Activated CD4-positive, CD25-positive, alpha-beta regulatory T cell treated with anti-CD3 and anti-CD28 coated beads, Interleukin-2, amount 50 U/mL, for 16 hours (primary cell): ENCODE measurements at places on chromosomes 13 and 19.

DNA sequence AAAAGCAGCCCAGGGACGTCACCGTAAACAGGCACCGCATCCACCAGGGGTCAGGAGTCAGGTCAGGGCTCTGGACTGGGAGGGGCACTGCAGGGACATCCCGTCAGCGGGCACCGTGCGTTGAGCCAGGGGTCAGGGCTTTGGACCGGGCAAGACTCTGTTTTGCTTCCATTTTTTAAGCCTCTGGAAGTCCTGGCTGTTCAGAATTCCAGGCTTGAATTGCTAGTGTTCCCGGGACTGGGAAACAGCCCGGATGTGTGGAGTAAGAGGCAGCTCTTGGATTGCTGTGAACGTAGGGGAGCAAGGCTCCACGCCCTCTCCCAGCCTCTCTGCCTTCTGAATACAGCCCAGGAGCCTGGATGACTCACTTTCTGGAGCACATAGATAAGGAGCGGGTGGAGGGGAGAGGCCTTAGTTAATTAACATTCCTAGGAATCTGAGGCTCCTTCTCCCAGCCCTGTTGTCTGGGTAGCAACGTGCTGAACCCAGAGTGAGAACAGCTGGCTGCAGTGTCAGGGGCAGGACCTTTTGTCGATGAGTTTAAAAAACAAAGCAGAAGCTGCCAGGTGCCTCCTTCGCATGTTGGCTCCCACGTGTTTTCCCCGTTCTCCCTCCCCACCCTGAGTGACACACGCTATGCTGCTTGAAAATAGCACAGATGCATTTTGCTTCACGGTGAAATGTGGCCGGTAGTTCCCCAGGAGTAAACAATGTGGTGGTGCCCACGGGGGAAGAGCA lies 21.9 kb downstream of the ATP11A start:
- no peak for DNase-seq

- DNase-seq, result no peak
Observed at GRCh38 chr19:17409990-17410389, 4.6 kb upstream of the BST2 start.

- DNase-seq, result no peak
Observed at GRCh38 chr13:66212511-66212910, 1017.6 kb downstream of the PCDH9 start.

DNA sequence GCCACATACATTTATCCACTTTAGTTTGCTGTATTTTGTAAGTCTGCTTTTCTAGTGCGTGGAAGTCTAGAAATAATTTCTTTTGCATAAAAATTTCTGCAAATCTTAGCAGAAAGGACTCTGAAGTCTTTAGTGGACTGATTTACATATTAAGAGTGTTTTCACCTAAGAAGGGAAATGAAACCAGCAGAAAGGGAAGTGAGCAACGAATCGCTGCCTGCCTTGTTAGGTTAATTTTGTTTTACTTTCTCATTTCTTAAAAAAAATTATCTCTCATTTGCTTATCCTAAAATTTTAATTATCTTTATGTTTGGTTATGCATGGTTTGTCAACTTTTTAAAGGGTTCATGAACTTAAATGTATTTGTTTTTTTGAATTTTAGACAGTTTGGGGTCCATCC lies 767 bp upstream of the GPR18 start:
- DNase-seq, result no peak

DNA sequence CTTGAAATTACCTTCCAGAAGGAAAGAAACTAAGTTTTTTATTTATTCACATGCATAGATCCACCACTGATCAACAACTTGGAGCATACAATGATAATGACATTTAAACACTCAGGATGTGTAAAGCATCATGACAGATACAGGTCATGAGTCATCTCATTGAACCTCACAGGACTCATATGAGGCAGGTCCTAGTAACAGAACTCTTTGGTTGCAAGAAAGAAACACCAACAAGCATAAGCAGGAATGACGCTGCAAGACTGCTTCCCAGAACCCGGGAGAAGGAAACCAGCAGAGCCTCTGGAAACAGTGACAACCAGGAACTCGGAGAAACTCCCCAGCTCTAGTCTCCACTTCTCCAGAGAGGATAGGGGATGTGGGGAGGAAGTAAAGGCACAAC lies 60.8 kb upstream of the IPO5 start:
- no peak for DNase-seq

- no peak for DNase-seq
Observed at GRCh38 chr13:50098693-50099092, 83.4 kb downstream of the KCNRG start.

- no peak for DNase-seq
Observed at GRCh38 chr13:99941086-99941485, 30.5 kb downstream of the ZIC5 start.

DNA sequence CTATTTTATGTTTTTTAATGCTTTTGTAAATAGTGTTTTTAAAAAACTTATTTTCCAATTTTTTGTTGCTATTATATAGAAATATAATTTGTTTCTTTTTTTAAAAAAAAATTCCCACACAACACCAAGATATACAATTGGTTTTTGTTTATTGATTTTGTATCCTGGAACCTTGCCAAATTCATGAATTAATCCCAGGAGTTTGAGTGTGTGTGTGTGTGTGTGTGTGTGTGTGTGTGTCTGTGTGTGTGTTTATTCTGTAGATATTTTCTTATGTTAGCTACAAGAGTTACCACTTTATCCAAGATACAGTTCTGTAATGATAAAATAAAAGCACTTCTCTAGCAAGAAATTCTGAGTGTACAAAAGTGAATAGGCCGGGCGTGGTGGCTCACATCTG lies 7.6 kb downstream of the TPRX1 start:
- no peak for DNase-seq

- DNase-seq, result no peak
Observed at GRCh38 chr13:82681535-82681934, 1200.7 kb downstream of the SLITRK1 start.

- no peak for DNase-seq
Observed at GRCh38 chr19:49812452-49812996, 568 bp downstream of the FUZ start.
